NCI-H2171 treated with DMSO at 0.1 percent for 48 hours (cell line): ENCODE measurements at places on chromosomes 16 and 17.

GRCh38 chr17:80026359-80027042 is 9.2 kb downstream of the TBC1D16 start:
- peak; percentile 23 for DNase-seq

DNA sequence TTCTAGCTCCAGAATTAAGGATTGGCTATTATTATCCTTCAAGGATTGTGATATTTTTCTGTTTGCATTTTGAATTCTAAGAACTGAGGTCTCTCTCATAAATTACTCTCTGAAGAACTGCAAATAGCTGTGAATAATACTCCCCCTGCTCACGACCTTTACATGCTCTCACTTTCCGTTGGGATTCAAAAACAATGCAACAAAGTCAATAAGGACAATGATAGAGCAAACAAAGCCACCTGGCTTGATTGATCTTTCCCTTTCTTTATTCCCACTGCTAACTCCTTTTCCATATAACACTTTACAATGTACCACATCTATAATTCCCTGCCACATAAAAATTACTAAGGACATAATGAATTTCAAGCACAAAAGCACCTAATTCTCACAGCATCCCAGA is 523.0 kb upstream of the CA10 start:
- peak; percentile 27 for DNase-seq

DNA sequence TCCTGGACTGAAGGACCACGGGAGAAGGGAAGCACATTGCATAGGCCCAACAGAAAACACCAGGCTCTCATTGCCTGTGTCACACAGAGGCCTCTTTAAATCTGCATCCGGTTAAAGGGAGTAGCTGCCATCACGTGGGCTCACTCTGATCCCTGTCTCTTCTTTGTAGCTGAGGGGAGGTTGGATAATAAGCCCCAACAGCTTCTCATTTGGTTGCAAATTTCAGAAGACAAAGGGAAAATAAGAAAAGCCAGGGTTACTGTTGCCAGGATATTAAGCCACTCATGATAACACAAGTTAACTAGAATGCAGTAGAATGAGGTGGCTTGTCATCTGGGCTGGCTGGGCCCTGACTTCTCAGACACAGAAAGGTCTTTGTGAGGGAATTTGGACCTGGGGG is 325.1 kb upstream of the ERCC4 start:
- no peak for DNase-seq

- no peak for DNase-seq
These were observed 62.2 kb downstream of the NXN start for GRCh38 chr17:917391-917811.

GRCh38 chr16:61842666-61843065 is 193.6 kb downstream of the CDH8 start:
- DNase-seq, result peak; percentile 64

DNA sequence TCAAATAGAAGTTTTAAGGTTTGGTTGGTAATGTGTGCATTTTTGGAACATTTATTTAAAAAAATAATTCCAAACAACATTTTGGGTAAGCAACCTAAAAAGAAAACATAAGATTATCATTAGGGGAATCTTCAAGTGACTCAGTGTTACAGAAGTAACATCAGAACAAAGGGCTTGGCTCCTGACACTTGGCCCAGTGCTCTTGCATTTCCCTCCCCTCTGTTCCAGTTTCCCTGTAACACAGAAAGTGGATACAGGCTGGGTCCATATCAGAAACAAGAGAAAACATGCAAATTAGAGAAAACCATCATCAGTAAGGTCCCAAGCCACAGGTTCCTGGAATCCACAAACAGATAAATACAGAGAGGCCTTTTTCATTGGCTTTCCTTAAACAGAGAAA is 40.1 kb downstream of the SKAP1 start:
- no peak for DNase-seq

GRCh38 chr17:17810084-17810894 is 26.5 kb downstream of the SREBF1 start:
- DNase-seq, result no peak

- no peak for DNase-seq
These were observed 452.3 kb downstream of the CNTNAP4 start for GRCh38 chr16:76729525-76729924.
